ENCODE measurements at places on chromosomes 4 and X. TPM values are rescaled to one million over a fixed set of nuclear protein-coding genes. Genes with fewer than 3 reads are reported as not detected.

TECRL gene
- total RNA-seq = not detected

SLITRK4 gene
- 1.6 TPM for total RNA-seq

RBM46 gene
- total RNA-seq = not detected

GJB1 gene
- not detected for total RNA-seq

SPACA5 gene
- not detected for total RNA-seq

AKAP4 gene
- total RNA-seq = not detected
